Right renal pelvis (tissue), 4 donors: ENCODE measurements at places on chromosomes 6 and 20. TPM values are rescaled to one million over a fixed set of nuclear protein-coding genes. Genes with fewer than 3 reads are reported as not detected.

PTCHD4 gene
- 2.5 TPM for polyA plus RNA-seq

DNA sequence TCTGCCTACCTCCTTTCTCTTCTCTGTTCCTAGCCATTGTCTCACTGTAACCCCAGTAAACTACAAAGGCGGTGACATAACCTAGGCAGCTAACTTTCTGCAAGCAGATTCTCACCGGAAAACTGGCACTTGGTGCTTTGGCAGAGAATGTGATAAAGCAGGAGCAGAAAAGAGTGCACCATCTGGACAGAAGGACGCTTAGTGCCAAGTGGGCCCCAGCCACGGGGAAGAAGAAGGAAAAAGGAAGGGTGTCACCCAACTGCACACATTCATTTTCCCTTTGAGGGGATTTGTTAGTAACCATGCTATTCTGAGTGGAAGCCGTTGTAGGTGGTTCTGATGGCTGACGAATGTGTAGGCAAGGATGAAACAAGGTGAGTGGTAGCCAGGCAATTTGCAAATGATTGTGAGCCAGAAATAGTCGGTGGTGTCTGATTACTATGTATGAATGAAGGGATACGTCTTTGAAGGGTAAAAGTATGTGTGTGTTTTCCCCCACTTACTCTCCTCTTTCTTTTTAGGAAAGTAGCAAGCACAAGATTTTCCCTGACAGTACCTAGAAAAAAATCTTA lies 148.3 kb upstream of the STXBP5 start:
- no peak for DNase-seq

DNA sequence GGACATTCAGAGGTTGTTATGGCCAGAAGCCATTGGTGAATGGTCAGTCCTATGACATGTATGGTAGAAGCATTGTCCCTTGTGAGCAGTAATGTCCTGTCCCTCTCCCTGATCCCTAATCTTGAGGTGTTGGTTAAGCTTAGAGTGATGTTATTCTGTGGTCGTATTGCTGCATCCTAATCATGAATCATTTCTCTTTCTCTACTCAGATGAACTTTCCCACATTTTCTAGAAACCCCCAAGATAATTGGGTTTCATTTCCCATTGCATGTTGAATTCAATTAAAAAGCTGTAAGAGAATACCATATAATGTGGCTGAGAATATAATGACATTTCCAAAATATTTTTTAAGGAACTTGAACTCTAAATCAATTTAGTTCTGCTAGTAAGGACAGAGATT lies 175.1 kb downstream of the PLCB4 start:
- no peak for DNase-seq

DNA sequence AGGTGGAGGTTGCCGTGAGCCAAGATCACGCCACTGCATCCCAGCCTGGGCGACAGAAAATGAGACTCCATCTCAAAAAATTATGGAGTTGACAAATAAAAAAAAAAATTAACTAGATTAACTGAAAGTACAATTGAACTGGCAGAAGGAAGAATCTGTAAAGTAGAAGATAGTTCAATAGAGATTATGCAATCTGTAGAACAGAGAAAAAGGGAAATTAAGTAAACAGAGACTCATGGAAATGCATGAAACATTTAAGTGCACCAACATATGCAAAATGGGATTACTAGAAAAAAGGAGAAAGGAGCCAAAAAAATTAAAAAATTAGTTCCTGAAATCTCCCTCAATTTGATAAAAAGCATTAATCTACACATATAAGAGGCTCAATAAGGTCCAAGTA lies 188.8 kb upstream of the KHDRBS2 start:
- no peak for DNase-seq

TMEM14B gene
- 104 TPM for polyA plus RNA-seq

- no peak for DNase-seq
These were observed 135.9 kb upstream of the SOX4 start for GRCh38 chr6:21457647-21458046.

- DNase-seq = no peak
These were observed 176.6 kb downstream of the TSHZ2 start for GRCh38 chr20:53148771-53149147.

HDGFL1 gene
- polyA plus RNA-seq = not detected

BTN2A1 gene
- 31.8 TPM for polyA plus RNA-seq

THBD gene
- polyA plus RNA-seq = 6.2 TPM

TTK gene
- polyA plus RNA-seq = 24.6 TPM
